CD4-positive, alpha-beta T cell treated with Interleukin-15 for 1 hour (primary cell): ENCODE measurements at places on chromosomes 6 and 20.

DNA sequence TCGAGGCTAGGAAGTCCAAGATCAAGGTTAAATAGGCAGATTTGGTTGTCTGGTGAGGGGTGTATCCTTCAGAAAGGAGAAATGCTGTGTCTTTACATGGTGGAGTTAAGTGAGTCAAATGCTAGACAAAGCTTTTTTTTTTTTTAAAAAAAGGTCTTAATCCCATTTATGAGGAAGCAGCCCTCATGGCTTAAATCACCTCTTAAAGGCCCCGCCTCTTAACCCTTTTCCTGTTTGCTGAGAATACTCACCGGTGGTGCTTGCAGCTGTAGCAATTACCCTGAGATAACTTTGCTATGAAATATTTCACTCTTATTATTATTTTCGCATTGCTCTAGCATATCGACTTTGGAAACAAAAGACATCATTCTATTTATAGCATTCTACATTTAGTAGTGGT, 30.8 kb downstream of the FBXO30 start:
- no peak for DNase-seq

GRCh38 chr6:79079561-79080041, 1.5 kb upstream of the PHIP start:
- no peak for DNase-seq

- DNase-seq = no peak
Observed at GRCh38 chr20:6034134-6034969, 19.5 kb downstream of the LRRN4 start.

- DNase-seq = no peak
Observed at GRCh38 chr20:52972965-52973819, 1.0 kb downstream of the TSHZ2 start.

GRCh38 chr20:49276161-49276960, 1.5 kb downstream of the ZNFX1 start:
- peak; percentile 59 for DNase-seq

- DNase-seq = no peak
Observed at GRCh38 chr20:60058879-60059278, 100.7 kb downstream of the CDH26 start.

DNA sequence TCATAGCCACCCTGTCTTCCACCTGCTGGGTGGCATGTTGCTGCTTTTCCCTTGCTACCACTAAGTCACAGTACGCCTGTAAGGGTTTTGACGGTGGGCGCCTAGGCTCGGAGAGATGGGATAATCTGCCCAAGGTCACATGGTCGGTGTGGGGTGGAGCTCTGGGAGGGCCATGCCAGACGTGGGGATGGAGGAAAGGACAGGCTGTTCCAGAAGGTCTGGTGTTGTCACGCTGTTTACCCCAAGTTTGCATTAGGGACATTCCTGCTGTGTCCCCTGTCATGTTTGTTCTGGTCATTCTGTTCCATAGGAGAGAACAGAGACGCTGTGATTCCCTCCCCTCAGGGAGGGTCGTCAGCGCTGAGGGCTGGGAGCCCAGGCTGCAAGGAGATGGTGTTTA, 16.1 kb downstream of the IP6K3 start:
- DNase-seq = no peak

- no peak for DNase-seq
Observed at GRCh38 chr20:36815454-36816091, 42.0 kb upstream of the DSN1 start.

- DNase-seq = no peak
Observed at GRCh38 chr6:45689926-45690615, 312.3 kb upstream of the SUPT3H start.
